ENCODE measurements at places on chromosomes 3 and 15.

GRCh38 chr15:70033529-70034140 lies 64.1 kb downstream of the TLE3 start:
- DNase-seq: no peak

DNA sequence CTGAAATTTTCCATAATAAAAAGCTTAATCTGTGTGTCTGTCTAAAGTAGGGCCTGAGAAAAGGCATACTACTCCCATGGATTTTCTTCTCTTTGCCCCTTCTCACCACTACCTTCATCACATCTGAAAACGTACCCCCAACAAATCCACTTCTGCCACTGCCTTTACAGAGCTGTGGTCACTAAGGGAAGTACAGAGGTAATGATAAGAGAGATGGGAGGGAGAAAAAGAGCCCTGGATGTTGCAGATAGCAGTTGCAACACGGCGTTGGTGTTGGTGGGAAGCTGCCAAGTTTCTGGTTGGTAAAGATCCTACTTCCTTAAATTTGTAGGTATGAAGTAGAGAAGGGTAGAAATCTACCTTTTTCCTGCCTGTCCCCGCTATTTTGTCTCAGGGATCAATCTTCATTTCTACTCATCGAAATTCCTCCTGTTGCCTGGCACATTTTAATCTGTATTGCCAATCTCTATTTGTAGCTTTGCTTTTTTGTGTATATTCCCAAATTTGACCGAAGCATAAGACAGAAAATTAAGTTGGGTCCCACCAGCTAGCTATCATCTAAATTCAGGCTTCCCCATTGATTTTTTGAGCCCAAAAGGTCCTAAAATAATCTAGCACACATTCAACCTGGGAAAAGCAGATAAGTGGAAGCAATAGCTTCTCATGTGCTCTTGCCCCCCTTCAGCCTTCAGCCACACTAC lies 102.9 kb downstream of the TFDP2 start:
- DNase-seq: no peak

GRCh38 chr15:56383010-56383409 lies 17.8 kb downstream of the TEX9 start:
- no peak for DNase-seq

DNA sequence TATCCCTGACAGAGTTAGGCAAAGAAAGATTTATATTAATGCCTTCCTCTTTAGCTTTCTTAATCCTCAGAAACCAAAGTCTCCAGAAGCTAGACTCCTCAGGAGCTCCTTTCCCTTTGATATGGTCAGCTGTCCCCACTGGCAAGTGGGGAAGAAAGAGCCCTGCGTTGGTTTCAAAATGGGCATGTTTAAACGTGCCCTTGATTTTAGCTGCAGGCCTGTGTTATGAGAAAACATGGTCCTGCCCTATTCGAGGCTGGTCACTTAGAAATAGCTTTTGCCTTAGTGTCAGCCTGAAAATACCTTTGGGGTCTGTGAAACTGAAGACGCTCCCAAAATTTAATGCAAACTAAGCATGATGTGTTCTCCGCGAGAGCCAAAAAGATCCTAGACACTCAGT lies 135.5 kb upstream of the RARB start:
- DNase-seq: no peak

DNA sequence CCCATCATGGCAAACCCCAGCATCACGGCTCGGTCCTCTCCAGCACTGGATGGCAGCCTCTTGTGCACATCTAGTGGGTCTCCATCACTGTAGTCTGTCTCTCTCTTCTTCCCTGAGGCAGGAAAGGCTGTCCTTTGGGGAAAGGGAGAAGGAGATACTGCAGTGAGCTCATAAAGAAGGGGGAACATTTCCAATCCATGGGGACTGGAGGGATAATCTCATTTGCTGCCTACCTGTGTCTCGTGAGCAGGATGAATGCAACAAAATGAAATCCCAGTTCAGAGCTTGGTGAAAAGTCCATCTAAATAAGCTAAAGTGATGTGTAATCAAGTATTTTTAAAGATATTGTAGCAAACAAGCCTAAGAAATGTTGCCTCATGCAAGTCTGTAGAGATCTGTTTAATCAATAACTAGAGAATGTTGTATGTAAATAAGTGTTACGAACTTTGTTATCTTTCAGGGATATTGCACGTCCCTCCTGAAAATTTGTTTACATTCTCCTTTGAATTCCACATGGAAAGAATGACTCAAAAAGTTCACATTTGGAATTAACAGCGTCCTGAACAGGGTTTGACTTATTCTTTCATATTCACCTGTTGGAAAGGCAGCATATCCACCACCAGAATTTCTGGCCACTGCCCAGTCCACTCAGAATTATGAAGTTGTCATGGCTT lies at the start of gene KCNMB3:
TSS of gene KCNMB3 (minus strand) at position 312 of the 674 bp plus-strand sequence. CDS start at position 188, 124 bp downstream.
- no peak for DNase-seq

GRCh38 chr15:59656897-59657634 lies at the start of gene GTF2A2:
Gene GTF2A2 (minus strand): TSS chr15:59657515. CDS start chr15:59652277, 5,238 bp downstream.
- DNase-seq: peak; percentile 97

DNA sequence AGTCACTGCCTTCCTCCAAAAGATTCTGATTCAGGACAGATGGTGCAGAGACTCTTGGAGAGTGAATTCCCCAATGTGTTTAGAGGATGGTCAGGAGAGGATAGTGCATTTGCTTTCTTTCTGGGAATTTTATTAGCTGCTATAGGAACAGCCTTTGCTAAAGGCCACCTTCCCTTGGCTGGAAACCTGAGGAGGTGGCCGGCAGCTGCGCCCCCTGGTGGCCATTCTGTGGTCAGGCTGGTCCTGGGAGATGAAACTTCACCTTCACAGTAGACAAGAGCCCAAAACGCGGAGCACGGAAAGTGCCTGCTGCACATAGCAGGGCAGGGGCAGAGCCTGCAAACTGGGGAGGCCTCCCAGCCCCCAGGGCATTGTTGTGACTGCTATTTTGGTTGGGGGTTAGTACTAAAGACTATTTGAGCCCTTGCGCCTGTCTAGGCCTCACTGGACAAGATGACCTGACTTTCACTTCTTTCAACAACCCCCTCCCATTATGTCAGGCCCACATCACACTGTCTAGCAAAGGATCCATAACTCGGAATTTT lies 34.3 kb downstream of the SEC22C start:
- peak; percentile 74 for DNase-seq

GRCh38 chr3:142857056-142857455 lies 31.8 kb downstream of the PCOLCE2 start:
- DNase-seq: no peak

DNA sequence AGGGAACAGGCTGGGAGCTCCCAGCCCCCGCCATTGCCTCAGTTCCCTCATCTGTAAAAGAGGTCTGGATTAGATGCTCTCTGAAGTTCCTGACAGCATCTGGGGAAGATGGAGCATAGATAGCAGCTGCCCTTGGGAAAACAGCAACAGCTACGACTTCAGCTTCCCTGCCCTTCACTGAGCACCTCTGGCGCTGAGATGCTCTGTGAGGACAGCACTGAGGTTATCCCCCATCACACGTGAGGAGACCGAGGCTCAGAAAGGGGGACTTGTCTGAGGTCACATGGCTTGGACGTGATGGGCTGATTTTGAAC lies 11.1 kb upstream of the RPL29 start:
- DNase-seq: no peak

DNA sequence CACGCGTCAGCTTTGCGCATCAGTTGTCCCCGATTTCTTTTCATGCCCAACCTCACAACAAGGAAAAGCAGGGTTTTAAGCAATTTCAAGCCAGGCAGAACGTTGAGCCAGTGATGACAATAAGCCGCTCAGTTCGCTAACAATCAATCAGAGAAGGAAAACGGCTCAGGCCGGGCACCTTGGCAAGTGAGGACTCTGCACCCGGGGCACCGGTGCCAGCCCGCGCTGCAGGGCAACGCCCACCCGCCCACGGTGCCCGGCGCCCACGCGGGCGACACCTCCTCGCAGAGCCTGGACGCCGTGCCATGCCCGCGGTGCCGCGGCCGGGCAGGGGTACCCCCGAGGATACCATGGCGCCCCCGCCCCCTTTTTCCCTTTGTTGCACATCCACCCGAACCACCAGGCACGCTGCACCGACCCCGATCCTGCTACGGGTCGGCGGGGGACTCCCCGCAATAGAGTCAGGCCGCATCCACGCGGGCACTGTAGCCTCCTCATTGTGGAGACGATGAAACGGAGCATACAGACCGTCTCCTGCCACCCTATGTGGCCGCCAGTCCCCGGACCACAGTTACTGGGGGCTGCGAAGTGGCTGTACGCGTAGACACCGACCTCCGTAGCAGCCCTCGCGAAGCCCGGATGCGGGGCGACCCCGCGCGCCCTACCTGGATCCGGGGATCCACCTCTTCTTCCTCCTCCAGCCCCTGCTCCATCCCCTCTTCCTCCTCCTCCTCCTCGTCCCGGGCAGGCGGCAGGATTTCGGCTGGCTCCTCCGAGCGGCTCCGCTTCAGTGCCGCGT lies 581 bp downstream of the SH3BP5 start:
- peak; percentile 61 for DNase-seq

DNA sequence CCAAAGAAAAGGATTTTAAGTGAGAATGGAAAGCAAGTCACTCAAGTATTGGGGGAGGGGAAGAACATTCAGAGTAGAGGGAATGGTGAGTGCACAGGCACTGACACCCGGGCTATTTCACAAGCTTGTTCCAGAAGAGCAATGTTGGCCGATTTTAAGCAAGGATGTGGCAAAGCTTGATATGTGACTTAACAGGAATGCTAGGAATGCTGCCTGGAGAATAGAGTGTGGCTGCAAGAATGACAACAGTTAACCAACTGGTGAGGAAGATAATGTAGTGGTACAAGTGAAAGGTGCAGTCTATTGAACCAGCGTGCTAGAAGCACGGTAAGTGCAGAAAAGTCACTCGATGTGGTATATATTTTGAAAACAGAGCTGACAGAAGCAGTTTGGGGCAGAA lies 6.2 kb upstream of the CCDC80 start:
- no peak for DNase-seq

DNA sequence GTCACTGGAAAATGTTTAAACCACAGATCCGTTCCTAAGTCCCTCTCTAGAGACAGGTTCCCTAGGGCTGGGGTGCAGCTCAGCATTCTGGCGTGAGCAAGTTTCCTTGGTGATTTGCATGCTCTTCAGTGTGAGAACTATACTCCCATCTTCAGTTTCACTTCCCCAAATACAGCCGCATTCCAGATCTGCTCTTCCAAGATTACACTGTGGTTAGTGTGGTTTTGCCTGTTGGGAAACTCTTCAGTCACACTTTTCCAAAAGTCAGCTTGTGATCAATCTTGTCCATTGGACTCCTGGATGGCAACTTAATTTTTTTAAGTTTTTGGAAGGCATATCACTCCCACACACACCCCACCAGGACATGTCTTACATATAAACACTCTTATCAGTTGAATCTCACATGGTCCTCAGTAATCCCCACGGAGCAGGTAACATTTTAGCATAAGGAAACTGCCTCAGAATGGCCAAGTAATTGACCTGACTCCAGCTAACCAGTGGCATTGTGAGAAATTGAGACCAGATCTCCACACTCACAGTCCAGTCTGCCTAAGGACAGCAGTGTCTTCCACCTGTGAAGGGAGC lies 33.5 kb upstream of the PTPN23 start:
- no peak for DNase-seq

DNA sequence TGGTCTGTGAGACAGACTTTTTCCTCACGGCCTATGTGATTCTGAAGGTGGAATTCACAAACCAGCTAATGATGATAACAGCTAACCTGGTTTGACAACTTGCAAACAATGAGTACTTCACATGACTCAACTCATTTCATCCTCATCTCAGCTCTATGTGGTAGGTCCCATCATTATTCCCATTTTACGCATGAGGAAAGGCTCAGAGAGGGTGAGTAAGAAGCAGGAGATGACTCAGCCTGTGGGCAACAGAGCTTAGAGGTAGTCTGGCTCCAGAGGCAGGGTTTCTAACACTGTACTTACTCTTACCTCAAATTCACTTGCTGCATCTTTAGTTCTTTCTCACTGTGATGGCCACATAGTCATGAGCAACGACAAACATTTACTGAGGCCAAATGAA lies 25.8 kb upstream of the PSMD6 start:
- DNase-seq: peak; percentile 37

All from activated CD4-positive, alpha-beta memory T cell treated with anti-CD3 and anti-CD28 coated beads for 36 hours (primary cell).